ENCODE measurements at places on chromosomes 2 and 18.

DNA sequence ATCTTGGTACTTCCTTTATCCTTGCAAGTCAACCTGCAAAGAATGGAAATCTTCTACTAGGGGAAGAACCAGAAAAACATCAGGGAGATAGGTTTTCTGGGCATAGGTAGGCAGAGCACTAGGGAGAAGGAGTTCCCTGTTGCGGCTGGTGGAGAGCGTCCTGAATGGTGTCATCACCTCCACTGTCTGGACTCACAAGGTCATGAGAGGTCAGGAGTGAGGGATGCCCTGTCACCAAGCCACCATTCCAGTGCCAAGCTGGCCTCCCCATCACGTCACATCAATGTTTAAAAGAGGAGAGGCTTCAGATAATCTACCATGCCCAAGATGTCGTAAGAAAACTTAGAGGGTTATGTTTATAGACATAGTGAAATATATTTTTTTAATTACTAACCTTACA, 72.1 kb downstream of the BCL2 start:
- DNase-seq = no peak

DNA sequence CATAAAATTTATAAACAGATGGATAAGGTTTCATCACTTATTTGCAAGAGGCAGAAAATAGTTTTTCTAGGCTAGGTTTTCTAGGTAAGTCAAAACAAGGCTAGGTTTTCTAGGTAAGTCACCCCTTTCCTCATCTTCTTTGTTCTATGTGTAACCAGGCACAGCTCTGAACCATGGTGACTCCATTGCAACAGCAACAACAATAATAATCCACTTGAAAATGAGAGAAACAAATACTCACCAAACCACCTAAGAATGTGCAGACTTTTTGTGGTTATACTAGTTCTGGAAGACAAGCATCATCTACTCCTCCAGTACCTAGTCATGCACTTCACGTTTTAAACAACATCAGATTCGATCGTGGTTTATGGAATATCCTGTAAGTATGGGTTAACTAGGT, 237.4 kb upstream of the ACVR2A start:
- no peak for DNase-seq

DNA sequence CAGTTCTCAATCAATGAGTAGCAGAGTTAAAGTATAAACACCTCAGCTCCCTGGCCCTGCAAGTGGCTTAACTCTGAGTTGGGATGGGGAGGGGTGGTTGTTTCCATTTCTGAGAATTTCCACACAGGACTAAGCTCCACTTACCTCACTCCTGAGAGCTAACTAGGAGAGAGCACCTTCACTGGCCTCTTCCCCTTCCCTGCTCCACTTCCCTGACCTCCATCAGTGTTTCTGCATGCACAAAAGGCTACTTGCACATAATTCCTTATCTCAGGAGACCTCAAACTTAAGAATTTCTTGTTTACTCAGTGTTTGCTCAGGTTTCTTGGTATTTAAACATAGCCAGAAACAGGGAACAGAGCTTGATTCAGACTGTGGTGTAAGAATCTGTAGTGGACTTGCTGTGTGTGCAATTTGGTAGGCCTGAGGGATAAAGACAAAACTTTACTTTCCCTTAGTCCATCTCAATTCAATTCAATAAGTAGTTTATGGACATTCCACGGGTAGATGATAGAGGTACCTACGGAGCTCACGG, 97.2 kb downstream of the PID1 start:
- DNase-seq = no peak

DNA sequence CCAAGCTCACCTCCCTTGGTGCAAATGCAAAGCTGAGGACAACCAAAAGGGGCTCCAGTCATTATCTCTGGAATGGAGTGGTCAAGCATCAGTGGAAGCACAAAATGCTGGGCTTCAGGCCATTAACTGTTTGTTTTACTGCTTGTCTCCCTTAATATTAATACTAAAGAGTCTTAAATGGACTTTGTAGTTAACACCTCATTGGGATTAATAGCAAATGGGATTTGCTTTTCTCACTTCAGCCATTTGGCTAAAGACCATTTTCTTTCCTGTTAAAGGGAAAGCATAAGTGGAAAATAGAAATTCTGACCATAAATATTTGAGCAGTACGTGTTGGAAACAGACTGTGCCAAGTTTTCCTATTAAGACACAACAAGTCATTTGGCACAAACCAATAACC, 154.4 kb downstream of the DNER start:
- DNase-seq = no peak

- DNase-seq = no peak
Measured at GRCh38 chr18:8799001-8799400, 93.6 kb downstream of the MTCL1 start.

DNA sequence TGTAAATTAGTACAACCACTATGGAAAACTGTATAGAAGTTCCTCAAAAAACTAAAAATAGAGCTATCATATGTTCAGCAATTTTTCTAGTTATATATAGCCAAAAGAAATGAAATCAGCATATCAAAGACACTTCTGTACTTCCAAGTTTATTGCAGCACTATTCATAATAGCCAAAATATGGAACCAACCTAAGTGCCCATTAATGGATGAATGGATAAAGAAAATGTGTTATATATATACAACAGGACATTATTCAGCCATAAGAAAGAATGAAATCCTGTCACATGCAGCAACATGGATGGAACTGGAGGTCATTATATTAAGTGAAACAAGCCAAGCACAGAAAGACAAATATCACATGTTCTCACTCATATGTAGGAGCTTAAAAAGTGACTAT, 112.6 kb downstream of the MDH1 start:
- DNase-seq = no peak

GRCh38 chr18:32598144-32598543, 127.5 kb upstream of the GAREM1 start:
- DNase-seq = no peak

- no peak for DNase-seq
Measured at GRCh38 chr2:17940091-17940630, 61.7 kb downstream of the KCNS3 start.

All from fibroblast of skin of right quadriceps (primary cell).